Right atrium auricular region (tissue), 2 donors: ENCODE measurements at places on chromosomes 7 and 10. TPM values are rescaled to one million over a fixed set of nuclear protein-coding genes. Genes with fewer than 3 reads are reported as not detected.
A peak's percentile ranks its signal among the peaks of the same experiment; 100 is the strongest.

GRCh38 chr10:117410557-117410956 is 35.3 kb upstream of the PDZD8 start:
- DNase-seq, result no peak

GRCh38 chr10:123916775-123917174 is 25.2 kb upstream of the CPXM2 start:
- no peak for DNase-seq

- DNase-seq, result peak; percentile 84
Observed at GRCh38 chr7:94657771-94658693, 2.1 kb upstream of the SGCE start.

DNA sequence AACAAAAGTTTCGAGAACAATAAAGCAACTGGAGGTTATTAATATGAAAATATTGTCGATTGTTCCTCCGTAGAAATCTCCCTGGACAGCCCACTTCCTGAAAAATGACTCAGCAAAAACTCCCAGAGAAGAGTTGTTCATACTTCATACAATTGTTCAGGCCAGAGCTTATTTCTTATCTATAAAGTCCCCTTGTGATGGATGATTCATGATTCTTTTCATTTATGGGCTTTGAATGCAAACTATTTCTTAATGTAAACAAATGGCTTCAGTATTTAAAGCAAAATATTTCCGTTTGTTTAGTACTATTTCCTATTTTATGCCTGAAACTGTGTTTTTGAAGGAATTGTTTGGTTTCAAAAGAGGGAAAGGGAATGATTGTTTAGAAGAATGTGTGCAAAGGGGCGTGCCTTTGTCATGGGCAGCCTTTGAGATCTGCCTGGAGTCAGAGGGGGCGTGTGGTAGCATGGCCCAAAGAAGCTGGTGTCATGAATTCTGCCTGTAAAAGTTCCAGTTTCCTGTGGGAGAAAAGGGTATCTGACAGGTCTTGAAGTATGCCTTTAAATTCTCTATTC is 26.2 kb upstream of the EXOC6 start:
- DNase-seq, result no peak

- DNase-seq, result no peak
Observed at GRCh38 chr7:132239422-132239994, 336.8 kb downstream of the PLXNA4 start.

DNA sequence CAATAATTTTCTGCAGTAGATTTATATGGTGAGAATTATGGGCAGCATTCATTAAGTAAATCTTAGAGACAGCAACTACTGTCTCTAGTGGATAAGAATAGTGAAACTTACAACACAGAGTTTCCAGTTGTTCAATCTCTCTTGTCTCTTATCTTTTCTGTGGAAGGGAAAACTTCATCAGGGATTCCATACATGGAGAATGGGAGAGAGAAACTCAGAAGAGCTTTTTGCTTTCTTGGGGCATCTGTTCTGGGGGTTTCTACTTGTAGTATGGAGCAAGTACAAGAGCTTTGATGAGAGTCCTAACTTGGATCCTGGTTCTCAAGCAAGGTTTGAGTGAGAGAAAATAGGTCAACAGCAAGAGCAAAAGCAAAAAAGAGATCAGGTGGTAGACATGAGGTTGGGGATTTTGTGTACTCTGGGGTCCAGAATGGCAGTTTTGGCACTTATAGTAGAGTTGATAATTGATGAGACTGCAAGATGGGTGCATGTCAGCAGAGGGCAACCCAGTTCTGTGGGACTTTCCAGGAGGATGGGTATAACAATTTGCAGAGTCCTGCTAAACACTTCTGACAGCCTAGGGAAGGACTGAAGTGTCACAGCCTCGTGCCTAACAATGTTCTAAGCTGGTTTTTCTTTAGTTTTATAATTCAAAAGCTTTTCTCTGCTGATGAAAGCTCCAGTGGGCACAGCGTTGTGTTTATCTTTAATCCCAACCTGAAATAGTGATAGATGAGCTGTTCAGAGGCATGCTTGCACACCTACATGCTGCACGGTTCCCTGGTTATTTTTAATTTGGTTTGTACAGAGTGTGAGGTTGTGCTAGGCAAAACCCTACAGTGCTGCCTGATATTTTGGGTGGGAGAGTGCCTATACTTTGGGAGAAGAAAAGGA is 32.0 kb upstream of the STRIP2 start:
- no peak for DNase-seq

DNA sequence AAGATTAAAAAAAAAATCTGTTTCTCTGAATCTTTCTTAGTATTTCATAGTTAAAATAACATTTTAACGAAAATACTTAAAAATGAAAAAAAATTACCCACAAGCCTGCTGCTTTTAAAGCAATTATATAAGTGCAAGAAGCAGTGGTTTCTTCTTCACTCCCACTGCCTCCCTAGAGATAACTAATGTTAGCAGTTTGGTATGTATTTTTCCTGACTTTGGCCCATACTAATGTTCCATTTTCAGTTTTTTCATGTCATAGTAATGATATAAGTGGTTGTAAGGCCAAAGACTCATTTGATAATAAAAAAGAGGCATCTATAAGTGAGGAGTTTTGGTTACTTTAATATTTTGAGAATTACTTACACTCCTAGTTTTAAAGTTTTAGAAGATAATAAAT is 24.3 kb upstream of the LAMB1 start:
- no peak for DNase-seq

NEUROD6 gene
- not detected for total RNA-seq

ZEB1 gene
- total RNA-seq, result 60.8 TPM
